ENCODE measurements at places on chromosomes 7 and 10.

DNA sequence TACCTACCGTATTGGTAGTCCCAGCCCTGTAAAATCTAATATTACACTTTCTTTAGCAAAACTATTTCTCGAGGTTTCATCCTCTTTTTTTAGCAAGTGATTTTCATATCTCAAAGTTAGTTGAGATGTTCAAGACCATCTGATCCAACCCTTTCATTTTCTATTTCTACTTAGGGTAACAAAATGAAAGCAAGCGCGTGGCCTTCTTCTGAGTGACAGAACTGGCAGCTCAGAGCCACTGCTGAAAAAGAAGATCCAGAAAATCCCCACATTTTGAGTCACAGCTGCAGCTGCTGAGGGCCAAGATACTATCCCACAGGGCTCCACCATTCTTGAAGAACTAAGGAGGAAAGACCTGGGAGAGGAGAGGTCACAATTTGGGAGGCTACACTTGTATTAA, 24.8 kb upstream of the ZNF800 start:
- DNase-seq = no peak

DNA sequence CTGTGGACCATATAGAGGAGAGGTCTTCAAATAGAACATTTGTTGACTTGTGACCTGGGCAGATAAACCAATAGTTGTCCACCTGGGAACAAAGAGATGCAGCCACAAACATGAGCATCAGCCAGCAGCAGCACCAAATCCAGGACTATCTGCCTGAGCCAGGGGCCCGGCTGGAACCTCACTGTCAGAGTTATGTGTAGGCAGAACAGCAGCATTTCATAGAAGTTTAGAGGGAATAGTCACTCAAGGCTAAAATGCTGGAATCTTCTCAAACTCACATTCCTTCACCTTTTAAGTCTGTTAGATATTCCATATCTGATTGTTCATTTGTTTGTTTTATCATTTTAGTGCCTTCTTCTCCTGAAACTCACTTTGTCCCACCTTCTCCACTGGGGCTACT, 72.2 kb upstream of the IL6 start:
- no peak for DNase-seq

- no peak for DNase-seq
Observed at GRCh38 chr10:19252531-19252930, 203.9 kb downstream of the MALRD1 start.

DNA sequence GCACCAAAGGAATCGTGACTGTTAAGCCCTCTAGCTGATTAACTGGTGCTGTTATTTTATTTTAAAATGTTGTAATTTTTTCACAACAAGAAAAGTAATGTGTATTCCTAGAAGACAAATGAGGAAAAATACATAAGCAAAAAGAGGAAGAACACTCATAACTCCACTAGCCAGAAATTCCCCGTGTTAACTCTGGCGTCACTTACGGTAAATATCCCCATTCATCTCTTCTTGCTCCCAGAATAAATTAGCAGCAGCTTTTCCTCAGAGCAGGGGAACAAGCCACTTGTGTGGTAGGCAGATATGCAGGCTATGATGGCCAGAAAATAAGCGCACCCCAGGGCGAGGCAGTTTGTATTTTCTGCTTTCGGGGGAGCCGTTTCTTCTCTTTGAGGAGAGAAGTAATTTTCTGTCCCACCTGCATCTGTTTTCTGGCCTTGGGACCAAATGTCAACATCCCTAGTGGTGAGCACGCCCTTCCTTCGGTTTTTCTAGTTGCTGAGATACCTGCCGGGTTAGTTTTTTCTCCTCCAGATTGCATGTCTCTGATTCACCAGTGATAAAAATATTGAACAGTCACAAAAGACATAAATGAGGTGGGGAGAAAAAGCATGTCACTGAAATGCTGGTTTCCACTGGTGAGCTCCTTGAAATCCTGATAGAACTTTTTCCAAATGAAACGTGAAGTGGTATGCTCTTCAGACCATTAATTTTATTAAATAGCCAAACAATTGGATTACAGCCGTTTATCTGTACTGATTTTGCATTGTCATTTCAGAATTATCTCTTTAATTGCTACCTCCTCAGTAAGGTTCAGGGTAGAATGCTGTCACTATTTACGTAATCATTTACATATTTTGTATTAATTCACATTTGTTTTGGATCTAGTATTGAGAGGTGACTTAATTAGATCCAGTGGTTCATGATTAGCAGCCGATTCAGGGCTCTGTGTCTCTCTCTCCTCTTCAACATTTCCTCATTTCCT, 268.1 kb downstream of the CAMK1D start:
- DNase-seq = no peak

- no peak for DNase-seq
Observed at GRCh38 chr10:119691726-119692125, 34.1 kb upstream of the INPP5F start.

DNA sequence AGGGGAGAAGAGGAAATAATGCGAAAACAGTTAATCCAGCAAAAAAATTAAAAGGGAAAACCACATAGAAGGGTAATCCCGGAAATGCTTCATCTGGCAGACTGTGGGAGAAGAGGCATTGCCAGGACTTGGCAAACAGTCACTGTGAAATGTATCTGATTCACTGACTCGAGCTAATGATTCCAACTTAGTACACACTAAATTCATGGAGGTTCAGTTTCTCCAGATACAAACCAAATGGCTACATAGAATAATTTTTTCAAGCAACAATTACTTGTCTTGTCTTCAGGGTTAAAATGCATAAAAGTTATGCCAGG, 36.4 kb downstream of the GDI2 start:
- no peak for DNase-seq

DNA sequence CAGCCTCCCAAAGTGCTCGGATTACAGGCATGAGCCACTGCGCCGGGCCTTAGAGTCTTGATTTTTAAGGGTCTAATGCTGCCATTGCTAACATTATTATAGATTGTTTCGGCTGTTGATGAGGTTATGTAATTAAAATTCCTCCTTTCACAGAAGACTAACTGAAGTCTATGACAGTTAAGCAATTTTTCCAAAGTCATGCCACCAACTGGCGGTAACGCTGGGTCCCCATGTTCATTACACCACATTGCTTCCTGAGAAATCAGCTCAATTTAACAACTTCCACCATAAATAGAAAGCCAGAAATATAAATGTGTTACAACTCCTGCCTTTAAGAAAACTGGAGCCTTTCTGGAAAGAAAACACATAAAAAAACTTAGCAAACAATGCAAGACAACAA, 3.5 kb downstream of the ERLIN1 start:
- DNase-seq = no peak

Data from stimulated activated CD4-positive, alpha-beta T cell treated with anti-CD3 and anti-CD28 coated beads, TNF-alpha, amount 100 ng/mL, for 1 hour (primary cell).